ENCODE measurements at places on chromosomes 3 and 15. TPM values are rescaled to one million over a fixed set of nuclear protein-coding genes. Genes with fewer than 3 reads are reported as not detected.

DNAH12 gene
- total RNA-seq, result under 0.01 TPM

PPP1R14D gene
- not detected for total RNA-seq

GBE1 gene
- 225 TPM for total RNA-seq

CPNE9 gene
- total RNA-seq, result not detected

NOX5 gene
- 0.07 TPM for total RNA-seq

GMPS gene
- total RNA-seq, result 125 TPM

CCR8 gene
- total RNA-seq, result not detected

RHOV gene
- not detected for total RNA-seq

USP19 gene
- 26.2 TPM for total RNA-seq

PIF1 gene
- 24.7 TPM for total RNA-seq

GATM gene
- 0.66 TPM for total RNA-seq

CKMT1A gene
- total RNA-seq, result not detected

PP2D1 gene
- total RNA-seq, result not detected

GOLGA8N gene
- total RNA-seq, result 3.0 TPM

GPR149 gene
- total RNA-seq, result not detected

CD86 gene
- not detected for total RNA-seq

TLE3 gene
- 47.1 TPM for total RNA-seq

FBLN2 gene
- 0.22 TPM for total RNA-seq

TMEM207 gene
- not detected for total RNA-seq

LRRC2 gene
- 0.14 TPM for total RNA-seq

CCR1 gene
- total RNA-seq, result not detected

CASR gene
- not detected for total RNA-seq

CAND2 gene
- total RNA-seq, result 1.6 TPM

ABI3BP gene
- 36.0 TPM for total RNA-seq

SNTN gene
- not detected for total RNA-seq

IMPG2 gene
- total RNA-seq, result 0.50 TPM

ALPK3 gene
- 31.9 TPM for total RNA-seq

CCR5 gene
- not detected for total RNA-seq

DNAJC13 gene
- total RNA-seq, result 134 TPM

ENTPD3 gene
- 0.13 TPM for total RNA-seq

AGBL1 gene
- total RNA-seq, result not detected

All from thoracic aorta endothelial cell (primary cell).